ENCODE measurements at places on chromosomes 6 and 20.

- peak; percentile 88 for DNase-seq
Observed at GRCh38 chr6:157873735-157874344, 50.8 kb downstream of the SNX9 start.

- no peak for DNase-seq
Observed at GRCh38 chr20:57281900-57282299, 15.5 kb upstream of the BMP7 start.

DNA sequence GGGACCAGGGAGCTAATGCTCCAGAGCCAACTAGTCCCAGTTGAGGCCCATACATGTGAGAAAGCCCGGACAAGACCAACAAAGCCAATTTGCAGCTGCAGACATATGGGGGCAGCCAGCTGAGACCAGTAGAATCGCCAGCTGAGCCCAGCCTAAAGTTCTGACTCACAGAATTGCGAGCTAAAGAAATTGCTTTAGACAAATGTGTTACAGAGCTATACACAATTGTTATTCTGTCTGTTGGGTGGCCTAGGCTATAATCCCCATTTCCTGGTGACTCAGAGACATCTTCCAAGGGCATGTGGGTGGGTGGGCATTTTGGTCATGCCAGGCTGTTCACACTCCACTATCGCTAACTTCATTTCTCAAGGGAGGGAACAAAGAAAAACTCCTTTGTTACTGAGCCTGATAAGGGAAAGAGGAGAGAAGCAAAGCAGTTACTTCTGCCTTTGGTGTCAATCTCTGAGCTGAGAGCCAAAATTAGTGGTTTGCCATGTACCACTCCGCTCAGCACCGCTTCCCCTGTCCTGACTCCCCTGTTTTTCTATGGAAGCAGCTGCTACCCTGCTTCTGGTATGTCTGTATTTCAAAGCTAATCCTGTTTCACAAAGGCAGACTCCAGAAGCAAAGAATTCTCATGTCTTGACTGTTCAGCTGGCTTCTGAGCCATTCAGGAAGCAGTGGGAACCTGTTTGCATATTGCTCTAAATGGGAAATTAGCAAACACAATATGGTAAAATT is 26.1 kb downstream of the SCP2D1 start:
- no peak for DNase-seq

DNA sequence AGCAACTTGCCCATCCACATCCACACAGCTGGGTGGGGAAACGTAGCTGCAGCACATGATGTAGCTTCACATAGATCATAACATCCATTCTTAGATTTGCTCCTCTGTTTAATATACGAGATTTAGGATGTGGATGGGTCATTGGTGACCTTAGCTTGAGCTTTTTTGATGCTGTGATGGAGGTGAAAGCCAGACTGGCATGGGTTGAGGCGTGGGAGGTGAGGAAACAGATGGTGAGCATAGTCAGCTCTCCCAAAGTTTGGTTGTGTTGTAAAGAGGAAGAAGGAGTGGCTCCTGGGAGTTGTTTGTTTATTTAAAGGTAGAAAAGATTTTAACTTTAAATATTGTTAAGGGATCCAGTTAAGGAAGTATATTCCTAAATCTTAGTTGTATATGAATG is 5.3 kb downstream of the ARFGEF2 start:
- DNase-seq, result no peak

DNA sequence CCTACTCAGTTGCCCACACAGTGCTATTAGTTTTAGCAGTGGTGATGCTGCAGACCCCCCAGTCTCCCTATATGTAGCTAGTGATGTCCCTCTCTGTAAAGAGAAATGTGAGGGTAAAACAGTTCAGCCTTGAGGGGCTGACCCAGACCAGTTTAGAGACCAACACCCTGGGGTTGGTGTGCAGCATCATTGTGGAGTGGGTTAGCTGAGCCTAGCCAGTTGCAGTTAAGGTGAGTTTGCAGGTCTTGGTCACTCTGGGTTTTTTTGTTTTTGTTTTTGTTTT is 401 bp upstream of the B3GALT4 start:
- no peak for DNase-seq

GRCh38 chr6:54624779-54625178 is 221.8 kb upstream of the FAM83B start:
- DNase-seq, result no peak

DNA sequence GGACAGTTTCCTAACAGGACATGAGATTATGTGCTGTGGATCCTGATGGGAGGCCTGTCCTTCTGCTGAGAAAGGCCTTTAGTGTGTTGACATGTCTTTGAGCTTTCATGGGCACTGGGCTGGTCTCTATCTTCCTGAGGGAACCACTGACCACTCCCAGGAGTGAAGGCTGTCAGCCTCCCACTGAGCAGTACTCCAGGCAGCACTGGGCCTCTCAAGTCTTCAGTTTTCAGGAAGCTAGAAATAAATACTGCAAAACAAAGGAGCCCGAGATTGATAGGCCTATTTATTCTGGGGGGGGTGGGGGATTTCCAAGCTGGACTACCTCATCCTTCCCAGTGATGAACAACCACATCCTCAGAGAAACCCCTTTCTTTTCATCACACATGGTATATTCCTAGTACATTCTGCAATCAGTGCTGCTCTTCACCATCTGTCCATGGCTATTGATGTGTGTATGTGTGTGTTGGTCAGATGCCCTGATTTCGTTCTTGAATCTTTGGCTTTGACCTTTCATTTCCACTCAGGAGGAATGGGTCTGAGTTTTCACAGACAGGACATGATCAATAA is 180.9 kb upstream of the SPTLC3 start:
- DNase-seq, result no peak

DNA sequence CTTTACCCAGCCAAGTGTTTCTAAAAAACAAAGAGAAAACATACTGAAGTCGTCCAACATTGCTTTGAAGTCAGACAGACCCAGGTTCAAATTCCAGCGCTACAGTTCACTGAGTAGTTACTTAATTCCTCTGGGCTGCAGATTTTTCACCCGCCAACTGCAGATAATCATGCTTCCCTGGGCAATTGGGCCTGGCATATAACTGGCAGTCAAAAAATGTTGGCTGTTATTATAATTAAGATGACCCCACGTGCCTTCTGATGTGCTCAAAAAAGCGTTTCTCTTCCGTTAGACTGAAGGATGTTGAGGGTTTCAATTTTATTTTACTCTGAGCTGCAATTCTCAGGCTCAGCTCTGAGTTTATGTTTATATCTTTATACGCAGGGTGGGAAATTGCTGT is 156.1 kb upstream of the CITED2 start:
- no peak for DNase-seq

Measured in stimulated activated CD4-positive, alpha-beta T cell treated with anti-CD3 and anti-CD28 coated beads, Interleukin-2, amount 100 ng/mL, for 48 hours (primary cell).